ENCODE measurements at places on chromosomes 6 and 20.

DNA sequence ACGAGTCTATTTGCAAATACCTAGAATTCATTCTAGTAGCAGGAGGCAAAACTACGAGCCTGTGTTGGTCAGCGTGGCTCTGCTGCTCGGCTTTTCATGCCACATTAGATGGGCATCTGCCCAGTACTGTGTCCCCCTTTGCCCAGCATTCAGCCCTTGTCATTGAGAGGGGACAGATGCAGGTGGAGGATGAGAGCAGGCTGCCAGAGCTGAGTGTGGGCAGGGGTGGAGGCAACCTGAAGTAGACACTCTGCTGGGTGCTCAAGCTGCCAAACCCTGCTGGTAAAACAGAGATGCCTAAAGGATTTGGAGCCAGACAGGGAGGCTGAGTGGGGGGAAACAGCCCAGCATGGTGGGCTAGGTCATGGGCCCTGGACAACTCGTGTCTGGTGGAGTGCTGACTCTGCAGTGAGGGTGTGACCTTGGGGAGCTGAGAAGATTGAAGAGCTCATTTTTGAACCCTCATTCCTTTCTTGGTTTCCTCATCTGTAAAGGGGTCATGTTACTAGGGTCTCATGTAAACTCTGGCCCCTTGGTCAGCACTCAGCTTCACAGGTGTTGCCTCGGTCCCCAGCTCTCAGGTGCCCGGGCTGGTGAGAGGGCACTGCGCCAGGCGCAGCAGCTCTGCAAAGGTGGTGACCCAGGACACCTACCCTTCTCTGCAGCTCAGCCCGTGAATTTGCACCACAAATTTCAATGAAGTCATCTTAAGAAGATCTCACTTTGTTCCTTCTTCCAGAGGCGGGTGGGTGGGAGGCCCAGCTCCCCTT lies 64.2 kb upstream of the BHLHE23 start:
- no peak for DNase-seq

- no peak for DNase-seq
Observed at GRCh38 chr20:15063081-15063480, 725.7 kb upstream of the FLRT3 start.

GRCh38 chr6:42790549-42791181 lies 8.8 kb downstream of the BICRAL start:
- DNase-seq = no peak

- DNase-seq = peak; percentile 49
Observed at GRCh38 chr6:166106076-166106686, 61.5 kb downstream of the TBXT start.

GRCh38 chr6:164898412-164898811 lies 411.0 kb downstream of the C6orf118 start:
- DNase-seq = no peak

DNA sequence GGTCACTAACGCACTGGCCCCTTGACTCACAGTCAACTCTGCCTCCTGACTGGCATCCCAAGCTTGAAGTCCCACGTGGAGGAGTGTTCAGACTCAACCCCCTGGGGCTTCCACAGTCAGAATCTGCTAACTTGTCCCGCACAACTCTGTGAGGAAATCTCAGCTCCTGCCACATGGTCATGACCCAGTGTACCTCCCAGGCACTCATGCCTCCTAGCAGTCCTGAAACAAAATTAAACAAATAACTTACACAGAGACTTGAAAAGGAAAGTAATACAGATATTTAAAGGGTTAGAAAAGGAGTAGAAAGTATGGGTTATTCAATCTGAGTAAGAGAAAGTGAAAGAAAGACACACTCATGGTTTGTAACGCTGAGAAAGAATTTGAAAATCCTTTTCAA lies 134.9 kb downstream of the GMDS start:
- DNase-seq = no peak

GRCh38 chr6:33668914-33669313 lies 42.6 kb downstream of the UQCC2 start:
- peak; percentile 93 for DNase-seq

GRCh38 chr6:46947497-46947896 lies 25.8 kb upstream of the ADGRF5 start:
- DNase-seq = no peak

- DNase-seq = no peak
Observed at GRCh38 chr6:63742060-63742459, 106.5 kb downstream of the PHF3 start.

GRCh38 chr20:9068233-9068801 lies 570 bp upstream of the PLCB4 start:
- DNase-seq = peak; percentile 21

- DNase-seq = no peak
Observed at GRCh38 chr6:157638779-157639178, 184.3 kb upstream of the SNX9 start.

- no peak for DNase-seq
Observed at GRCh38 chr6:37874726-37875125, 55.2 kb downstream of the ZFAND3 start.

DNA sequence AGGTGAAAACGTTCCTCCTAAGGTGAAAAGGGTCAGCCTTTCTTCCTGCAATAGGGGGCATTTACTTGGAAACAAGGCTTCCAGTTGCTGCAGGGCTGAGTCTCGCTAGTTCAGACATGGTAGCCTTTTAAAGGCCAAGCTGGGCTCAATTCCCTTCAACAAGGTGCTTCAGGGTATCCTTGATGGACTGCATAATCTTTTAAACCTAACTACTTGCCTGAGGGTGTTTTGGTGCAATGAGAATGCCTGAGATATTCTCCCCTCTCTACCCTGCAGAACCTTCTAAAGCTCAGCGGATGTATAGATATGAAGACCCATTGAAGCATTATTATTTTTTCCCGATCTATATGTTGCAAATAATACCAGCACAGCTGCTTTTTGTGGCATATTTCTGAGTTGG lies 416.1 kb downstream of the QKI start:
- no peak for DNase-seq

DNA sequence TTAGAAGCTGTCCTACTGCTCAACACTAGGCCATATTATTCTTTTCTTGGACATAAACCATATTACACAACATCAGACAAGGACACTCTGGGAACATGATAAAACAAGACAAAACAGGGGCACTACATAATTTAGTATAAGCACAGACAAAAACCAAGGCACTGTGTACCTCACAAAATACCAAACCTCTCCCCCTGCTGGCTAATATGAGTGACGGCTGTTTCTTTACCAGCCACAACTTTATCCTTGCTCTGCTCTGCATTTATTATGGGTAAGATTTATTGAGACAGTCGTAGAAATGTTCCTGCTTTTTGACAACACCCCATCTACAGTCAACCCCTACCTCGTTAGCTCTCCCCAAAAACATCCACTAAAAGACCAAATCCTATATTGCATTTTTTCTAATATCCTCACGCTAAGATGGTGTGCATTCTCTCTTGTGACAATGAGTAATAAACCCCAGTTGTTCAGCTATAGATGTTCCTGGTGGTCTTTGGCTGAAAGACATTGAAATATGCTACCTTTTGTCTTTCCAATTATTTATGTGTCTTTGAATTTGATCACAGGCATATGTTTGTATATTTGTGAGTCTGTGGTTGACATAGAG lies 23.8 kb upstream of the POLR1H start:
- no peak for DNase-seq

DNA sequence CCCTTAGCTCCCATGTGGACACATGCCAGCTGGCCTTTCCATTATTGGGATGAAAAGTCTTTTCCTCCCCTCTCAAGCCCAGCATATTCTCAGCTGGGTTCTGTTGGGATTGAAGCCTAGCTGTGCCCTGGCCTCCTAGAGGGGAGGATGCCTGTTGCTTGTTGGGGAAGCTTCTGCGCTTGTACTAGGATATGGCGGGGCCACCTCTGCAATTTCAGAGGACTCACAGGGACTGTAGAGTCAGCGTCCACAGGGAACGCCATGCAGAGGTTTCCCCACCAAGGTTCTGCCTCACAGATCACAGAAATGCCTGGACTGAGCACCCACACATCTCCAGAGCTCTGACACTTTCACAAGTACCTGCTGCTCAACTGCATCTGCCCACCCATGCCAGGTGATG lies 288.7 kb upstream of the FOXQ1 start:
- no peak for DNase-seq

GRCh38 chr20:2871661-2872458 lies 1.4 kb upstream of the PTPRA start:
- DNase-seq = no peak

GRCh38 chr6:125987026-125987617 lies 782 bp downstream of the TRMT11 start:
- no peak for DNase-seq

GRCh38 chr20:8388707-8389106 lies 256.6 kb downstream of the PLCB1 start:
- no peak for DNase-seq

GRCh38 chr6:43610431-43610830 lies 18.6 kb downstream of the GTPBP2 start:
- no peak for DNase-seq

DNA sequence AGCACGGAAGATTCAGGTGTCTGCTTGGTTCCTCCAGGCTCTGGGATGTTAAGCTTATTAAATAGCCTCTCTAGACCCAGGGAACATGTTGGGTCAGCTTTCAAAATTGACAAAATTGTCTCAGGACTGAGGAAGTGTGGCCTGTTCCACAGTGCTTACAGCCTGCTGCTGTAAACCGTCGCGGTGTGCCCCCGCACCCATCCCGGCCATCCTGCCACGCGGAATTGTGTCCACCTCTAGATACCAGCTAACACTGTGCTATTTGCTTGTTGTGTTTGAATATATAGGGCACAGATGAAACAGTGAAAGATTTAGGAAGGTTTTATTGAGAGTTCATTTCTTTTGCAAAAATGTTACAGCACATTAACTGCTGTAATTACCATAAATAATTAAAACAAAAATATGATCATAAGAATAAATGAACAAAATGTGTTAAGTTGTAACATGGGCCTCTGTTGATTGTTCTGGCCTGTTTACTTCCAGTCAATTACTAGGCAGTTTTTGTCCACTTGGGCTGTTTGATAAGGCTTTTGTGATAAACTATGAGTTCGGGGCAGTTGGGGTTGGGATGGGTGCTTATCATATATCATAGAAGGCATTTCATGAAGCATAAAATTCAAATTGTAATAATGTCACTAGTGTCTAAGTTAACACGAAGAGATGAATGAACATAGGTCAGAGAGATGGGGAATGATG lies 77.4 kb downstream of the ARID1B start:
- DNase-seq = no peak

- peak; percentile 78 for DNase-seq
Observed at GRCh38 chr6:144265390-144265789, 19.7 kb upstream of the UTRN start.

DNA sequence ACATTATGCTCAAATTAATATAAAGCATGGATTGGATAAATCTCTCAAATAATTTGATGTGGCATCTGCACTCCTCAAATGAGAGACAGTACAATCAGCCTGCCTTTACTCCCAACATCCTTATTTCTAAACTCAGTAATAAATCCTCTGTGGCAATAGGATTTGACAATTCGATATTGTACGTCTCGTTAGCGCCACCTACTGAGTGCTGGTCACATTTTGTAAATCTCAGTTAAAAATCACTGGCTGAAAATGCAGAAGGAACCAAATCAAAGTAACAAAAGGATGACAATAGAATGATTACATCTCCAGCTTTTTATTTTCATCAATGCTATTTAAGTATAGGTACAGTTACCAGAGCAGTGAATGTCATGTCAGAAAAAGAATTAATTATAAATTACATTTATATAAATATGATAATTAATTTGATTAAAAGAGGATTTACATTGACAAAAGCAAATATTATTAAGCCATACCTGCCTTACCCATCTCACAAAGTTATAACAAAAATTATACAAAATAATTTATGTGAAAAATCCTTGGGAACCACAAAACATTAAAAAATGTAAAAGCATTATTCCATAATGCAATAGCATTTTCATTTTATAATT lies 20.2 kb upstream of the GJE1 start:
- peak; percentile 61 for DNase-seq

DNA sequence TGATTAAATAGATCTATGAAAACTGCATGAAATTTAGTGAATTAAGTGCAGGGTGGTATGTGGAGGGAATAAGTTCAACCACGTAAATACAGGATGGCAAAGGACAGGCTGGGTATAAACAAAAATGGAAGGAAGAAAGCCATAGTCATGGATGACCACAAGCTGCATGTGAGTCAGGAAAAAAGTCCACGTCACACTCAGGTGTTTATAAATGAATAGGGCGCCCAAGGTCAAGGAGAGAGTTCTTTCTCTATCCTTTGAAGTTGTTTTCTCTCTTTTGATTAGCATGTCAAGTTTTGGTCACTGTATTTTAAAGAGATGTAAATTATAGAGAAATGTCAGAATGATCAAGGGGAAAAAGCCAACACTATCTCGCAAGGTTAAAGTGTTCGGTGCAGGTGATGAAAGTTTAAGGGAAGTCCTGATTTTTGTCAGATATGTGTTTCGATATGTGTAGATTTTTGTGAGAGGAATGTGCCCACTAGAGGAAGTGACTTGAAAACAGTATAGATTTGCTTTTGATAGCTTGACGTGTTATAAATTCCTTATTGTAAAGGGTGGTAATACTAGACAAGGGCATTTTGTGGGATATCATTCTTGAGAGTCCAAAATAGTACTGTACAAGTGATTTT lies 58.7 kb downstream of the MAP3K4 start:
- DNase-seq = no peak

DNA sequence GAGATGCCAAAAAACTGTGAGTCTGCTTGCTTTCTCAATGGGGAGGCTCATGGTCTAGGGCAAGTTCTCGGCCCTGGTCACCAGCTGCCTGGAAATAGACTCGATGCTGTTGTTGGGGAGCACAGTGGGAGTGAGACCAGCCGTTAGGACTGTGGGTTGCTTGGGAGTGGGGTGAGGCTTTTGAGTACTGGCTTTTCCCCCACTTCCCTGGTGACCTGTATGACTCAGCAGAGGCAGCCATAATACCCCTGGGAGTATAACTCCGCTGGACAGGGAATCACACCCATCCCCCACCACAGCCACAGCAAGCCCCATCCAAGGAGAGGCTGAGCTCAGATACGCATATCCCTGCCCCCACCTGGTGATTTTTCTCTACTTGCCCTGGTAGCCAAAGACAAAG lies 48.9 kb upstream of the OGFRL1 start:
- no peak for DNase-seq

- DNase-seq = no peak
Observed at GRCh38 chr6:10136636-10137035, 278.2 kb downstream of the TFAP2A start.

GRCh38 chr6:16344756-16345155 lies 106.4 kb downstream of the GMPR start:
- DNase-seq = peak; percentile 91

DNA sequence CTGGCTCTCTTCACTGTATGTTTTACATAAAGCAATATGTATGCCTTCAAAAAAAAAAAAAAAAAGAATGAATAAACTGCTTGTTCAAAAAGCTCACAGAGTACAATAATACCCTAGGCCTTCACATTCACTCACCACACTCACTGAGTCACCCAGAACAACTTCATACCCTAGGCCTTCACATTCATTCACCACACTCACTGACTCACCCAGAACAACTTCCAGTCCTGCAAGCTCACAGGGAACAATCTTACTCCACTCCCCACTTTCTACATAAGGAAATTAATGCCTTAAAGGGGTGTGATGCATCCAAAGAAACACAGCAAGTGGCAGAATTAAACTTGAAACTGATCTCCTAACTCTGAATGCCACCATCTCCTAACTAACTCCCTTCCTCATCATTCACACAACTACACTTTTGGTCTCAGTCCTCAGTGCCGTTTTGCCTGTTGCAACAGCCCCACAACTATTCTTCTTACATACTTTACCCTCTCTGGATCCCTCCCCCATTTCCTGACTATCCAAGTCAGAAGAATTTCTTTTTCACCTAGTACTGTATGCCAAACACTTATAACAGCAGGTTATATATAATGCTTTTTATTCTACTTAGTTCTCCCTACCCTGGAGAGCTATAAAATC lies 34.2 kb downstream of the NHSL1 start:
- peak; percentile 88 for DNase-seq

All from A172 (cell line).